ENCODE measurements at places on chromosomes 4 and X.

- no peak for DNase-seq
Measured at GRCh38 chr4:81652069-81652478, 180.4 kb upstream of the RASGEF1B start.

- DNase-seq = no peak
Measured at GRCh38 chr4:95272036-95272435, 276.7 kb downstream of the UNC5C start.

- no peak for DNase-seq
Measured at GRCh38 chrX:110050901-110051300, 48.0 kb downstream of the TMEM164 start.

DNA sequence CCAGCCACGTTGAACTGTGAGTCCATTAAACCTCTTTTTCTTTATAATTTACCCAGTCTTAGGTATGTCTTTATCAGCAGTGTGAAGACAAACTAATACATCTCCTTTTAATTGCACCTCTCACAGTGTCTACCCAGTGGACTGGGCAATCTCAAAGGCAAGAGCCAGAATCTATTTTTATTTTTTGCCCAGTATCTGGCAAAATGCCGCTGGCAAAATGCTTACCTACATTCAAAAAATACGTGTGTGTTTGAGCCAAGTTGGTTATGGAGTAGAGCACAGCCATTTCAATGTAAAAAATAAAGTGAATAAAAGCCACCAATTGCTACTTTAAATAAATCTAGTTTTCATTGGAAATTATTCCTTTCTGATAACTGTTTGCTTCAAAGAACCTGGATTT, 199.9 kb downstream of the GC start:
- no peak for DNase-seq

GRCh38 chrX:283115-283845, 2.1 kb downstream of the PLCXD1 start:
- no peak for DNase-seq

GRCh38 chr4:100162027-100162685, 28.1 kb downstream of the DDIT4L start:
- no peak for DNase-seq

- DNase-seq = peak; percentile 7
Measured at GRCh38 chr4:173365359-173365996, 5.3 kb upstream of the SAP30 start.

- DNase-seq = no peak
Measured at GRCh38 chr4:71209161-71209560, 129.7 kb upstream of the SLC4A4 start.

GRCh38 chrX:81241753-81242152, 39.9 kb downstream of the SH3BGRL start:
- DNase-seq = no peak

GRCh38 chr4:4859325-4859798, at the start of gene MSX1:
Gene MSX1, plus strand, starts transcription at chr4:4859665. Its CDS starts 235 bp downstream, at chr4:4859900.
- peak; percentile 10 for DNase-seq

DNA sequence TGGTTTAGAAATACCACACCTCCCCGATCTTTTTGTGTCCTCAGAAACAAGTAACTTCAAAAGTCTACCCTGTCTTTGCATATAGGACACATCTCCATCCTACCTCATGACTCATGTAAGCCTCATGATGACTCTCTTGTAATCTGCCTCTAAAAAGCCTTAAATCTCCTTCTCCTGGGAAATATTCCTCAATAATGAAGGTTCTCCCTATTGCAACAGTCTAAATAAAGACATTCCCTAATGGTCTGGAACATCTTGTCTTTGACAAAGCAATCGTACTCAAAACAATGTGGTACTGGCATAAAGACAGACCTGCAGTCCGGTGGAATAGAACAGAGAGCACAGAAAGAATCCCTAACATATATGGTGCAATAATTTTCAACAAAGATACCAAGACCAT, 257.7 kb downstream of the OPHN1 start:
- DNase-seq = no peak

DNA sequence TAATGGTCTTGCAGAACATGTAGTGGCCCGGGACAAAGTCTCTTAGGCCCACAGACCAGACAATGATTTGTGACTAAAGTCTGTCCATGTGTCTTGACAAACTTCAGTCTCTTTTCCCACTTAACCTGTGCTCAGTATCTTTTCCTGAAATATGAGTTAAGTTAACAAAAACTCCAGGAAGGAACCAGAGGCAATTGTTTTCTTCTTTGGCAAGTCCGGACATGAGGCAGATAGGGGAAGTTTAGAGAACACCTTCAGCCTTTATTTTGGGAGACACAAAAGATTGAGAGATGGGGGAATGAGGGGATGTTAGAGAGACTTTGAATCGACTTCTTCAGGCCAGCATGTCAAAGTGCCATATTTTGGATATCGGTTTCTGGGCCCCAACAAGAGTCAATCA, 80.2 kb upstream of the FRMPD4 start:
- DNase-seq = no peak

DNA sequence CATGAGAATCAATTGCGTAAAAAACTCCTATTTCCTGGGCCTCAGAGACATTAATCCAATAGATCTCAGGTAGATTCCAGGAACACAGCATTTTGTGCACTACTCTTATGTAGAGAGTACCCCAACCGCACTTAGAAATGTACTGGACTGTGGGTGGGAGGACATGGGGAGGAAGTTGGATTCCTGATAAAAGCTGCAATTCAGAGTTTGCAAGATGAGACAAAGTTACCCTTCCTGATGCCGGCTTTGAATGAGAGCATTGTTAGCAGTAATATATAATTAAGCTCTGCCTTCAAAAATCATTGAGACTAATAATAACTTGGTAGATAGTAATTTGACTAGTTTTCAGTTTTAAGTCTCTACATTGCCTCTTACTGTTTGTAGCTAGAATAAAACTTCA, 323.3 kb upstream of the GALNT7 start:
- no peak for DNase-seq

DNA sequence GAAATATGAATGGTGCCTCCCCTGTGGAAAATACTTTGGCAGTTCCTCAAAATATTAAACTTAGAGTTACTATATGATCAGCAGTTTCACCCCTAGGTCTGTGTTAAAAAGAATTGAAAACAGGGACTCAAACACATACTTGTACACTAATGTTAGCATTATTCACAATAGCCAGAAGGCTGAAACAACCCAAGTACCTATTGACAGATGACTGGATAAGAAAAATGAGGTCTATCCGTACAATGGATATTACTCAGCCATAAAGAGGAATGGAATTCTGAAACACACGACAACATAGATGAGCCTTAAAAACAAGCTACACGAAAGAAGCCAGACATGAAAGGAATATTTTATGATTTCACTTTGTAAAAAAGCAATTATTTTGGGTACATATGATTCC, 54.9 kb downstream of the PGRMC2 start:
- DNase-seq = no peak

GRCh38 chr4:41498177-41498576, 39.8 kb upstream of the LIMCH1 start:
- DNase-seq = no peak

DNA sequence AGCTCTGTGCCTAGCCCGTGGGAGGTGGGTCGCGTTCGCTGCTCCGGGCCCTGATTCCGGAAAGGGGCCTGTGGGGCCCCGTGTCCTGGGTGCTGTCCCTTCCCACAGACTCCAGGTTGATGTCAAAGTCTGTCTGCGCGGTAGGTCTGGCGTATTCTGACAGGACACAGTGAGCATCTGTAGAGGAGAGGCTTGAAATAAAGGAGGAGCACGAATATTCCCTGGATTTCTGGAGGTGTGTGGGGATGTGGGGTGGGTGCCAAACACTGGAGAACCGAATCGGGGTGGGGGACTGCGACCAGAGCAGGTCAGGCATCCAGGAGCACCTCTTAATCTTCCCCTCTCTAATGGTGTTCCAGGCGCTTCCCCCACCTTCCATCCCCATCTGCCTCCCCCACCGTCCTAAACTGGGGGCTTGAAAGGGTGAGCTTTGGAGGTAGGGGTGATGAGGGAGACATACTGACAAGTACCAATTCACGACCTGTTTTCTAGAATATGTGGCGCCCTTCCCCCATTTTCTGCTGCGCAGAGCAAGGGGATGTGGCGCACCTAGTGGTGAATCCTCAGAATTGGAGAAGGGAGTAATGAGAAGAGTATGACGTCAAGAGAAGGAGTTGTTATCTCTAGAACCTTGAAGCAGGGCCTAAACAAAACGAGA, 877 bp downstream of the GPRASP1 start:
- peak; percentile 33 for DNase-seq

- no peak for DNase-seq
Measured at GRCh38 chrX:49912086-49912485, 10.3 kb upstream of the CLCN5 start.

- no peak for DNase-seq
Measured at GRCh38 chr4:96524311-96524875, 684.5 kb downstream of the PDHA2 start.

GRCh38 chrX:43998374-43998773, 25.2 kb upstream of the NDP start:
- no peak for DNase-seq

DNA sequence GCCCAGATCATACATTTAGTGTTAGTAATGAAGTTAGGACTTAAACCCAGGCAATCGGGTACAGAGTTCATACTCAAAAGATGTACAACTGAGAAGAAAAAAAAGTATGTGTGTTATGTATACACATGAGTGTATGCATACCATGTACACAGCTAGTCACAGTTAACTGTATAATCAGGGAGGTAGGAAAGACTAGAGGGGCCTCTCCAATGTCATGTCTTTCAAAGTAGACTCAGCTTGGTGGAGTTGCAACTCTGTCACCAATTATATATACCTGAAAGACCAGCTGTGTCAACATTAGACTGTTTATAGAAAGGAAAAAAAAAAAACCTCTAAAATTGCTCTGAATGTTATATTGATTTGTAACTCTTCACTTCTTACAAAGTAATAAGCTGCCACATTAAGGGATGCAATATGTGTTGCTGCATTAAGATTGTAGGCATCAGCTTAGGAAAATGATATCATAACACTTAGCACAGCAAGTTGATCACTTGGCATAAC, 167.5 kb downstream of the DCTD start:
- DNase-seq = peak; percentile 51

GRCh38 chr4:79682801-79683530, 274.9 kb upstream of the GK2 start:
- DNase-seq = no peak

DNA sequence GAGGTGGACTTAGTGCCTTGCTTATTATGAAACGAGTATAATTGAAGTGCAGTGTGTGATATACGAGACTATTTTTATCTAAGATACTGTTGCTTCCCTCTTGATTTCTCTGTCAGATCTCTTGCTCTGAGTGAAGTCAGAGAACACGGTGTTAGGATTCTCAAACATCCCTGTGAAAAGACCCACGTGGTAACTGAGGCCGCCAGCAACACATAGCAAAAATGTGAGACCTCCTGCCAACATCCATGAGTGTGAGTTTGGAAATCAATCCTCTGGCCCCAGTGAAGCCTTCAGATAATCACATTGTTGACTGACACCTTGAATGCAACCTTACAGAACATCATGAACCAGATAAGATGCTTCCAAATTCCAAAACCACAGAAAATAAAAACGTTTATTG, 954.4 kb downstream of the FAT4 start:
- DNase-seq = no peak

DNA sequence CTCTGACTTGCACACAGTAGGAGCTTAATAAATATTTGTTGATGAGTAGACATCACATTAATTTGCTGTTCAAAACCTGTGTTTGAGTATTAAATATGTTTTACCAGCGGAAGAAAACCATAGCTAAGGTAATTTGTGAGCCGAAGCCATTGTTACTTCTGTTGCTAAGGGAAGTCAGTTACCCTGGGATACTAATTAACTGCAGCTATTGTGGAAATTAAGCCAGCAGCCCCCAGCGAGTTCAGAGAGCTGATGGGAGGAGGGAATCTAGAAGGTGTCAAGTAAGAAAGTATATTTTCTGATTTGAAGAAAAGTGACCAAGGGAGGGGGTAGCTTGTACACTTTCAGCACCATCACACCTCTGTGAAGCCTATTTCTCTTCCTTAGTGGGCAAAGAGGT, 76.7 kb upstream of the IGSF1 start:
- peak; percentile 17 for DNase-seq

DNA sequence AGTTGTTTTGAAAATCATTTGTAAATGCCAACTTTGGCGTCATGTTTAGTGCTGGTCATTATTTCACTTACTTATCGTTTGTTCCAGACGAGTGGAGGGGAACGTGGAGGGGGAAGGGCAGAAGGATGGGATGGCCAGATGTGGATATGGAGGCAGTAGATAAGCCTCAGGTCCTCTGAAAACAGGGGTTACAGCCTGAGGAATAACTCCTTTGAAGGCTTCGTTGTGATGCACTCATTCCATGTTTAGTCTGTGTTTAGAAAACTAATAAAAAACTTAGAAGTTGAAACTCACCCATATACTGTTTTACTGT, 1.1 kb downstream of the MOB1B start:
- DNase-seq = no peak

DNA sequence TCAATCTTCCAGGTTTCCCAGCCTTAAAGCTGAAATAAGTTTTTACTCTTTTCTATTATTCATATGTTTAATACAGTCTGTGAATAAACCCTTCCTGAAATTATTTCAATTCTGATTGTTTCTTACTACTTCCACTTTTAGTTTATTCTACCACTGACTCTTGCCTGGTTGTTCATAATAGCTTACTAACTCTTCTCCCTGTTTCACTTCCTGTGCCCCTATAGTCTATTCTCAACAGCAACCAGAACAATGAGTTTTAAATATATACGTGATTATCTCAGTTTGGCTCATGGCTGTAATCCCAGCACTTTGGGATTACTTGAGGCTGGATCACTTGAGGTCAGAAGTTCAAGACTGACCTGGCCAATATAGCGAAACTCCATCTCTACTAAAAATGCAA, 408.0 kb upstream of the SPOCK3 start:
- DNase-seq = no peak

DNA sequence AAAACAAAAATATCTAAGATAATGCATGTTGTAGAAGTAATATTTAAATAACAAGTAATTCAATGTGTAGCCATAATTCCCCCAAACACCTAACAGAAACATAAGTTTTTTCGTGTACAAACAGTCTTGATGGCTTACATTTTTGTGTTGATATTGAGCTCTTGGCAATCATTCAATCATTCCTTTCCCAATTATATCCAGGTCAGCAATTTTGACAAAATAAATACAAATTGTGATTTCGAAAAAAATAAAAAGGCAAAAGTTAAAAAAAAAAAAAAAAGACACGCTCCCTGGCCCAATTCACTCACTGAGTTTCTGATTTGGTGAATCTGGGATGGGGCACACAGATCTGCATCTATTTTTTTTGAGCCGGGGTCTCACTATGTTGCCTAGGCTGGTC, 187.6 kb upstream of the GPC4 start:
- DNase-seq = no peak

GRCh38 chr4:106039796-106040195, 144.5 kb downstream of the NPNT start:
- no peak for DNase-seq

GRCh38 chr4:42083816-42084215, 68.6 kb downstream of the BEND4 start:
- DNase-seq = no peak

GRCh38 chrX:86370927-86371326, 222.7 kb downstream of the DACH2 start:
- DNase-seq = no peak

GRCh38 chr4:4818415-4819212, 40.9 kb upstream of the MSX1 start:
- DNase-seq = no peak
